Activated CD8-positive, alpha-beta T cell treated with anti-CD3 and anti-CD28 coated beads for 36 hours (primary cell): ENCODE measurements at places on chromosomes 13 and 19.

- H3K4me1 ChIP-seq = no peaks in the 10 kb centered on the region
- DNase-seq = no peak
- H3K27me3 ChIP-seq = no peaks in the 10 kb centered on the region
- no peak overlapping the region for H3K4me3 ChIP-seq
Observed at GRCh38 chr13:47216176-47216822, 319.4 kb upstream of the HTR2A start.

DNA sequence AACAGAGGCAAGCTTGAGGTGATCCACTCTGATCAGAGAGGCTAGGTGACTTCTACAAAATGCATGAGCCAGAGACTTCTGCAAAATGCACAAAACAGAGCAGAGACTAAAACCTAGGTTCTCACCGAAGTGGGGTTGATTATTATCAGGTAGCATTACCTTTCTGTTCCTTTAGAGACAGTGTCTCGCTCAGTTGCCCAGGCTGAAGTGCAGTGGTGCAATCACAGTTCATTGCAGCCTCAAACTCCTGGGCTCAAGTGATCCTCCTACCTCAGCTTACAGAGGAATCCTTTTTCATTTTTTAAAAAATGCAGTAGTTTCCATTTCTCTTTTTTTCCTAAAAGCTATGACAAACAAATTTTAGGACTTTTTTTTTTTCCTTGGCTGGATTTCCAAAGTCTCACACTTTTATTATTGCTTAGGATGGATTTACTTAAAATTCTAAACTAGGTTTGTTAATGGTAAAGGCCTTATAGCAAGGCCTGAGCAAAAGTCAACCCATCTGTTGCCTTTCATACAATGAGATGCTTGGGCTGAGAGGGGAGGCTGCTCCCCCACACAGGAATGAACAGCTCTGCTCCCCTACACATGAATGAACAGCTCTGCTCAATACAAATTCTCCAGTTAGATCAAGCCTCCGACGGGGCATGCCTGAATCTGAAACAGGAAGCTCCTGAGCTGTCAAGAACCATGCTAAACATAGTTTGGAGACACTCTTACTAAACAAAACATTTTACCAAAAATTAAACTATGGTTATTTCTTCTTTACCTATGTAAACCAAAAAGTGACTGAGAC, 18.8 kb upstream of the TNFRSF19 start:
- H3K4me3 ChIP-seq = no peak overlapping the region
- DNase-seq = no peak
- peaks cover 23% of the 10 kb centered on the region for H3K27me3 ChIP-seq
- H3K36me3 ChIP-seq = no peaks in the 10 kb centered on the region

- H3K27ac ChIP-seq = no peak overlapping the region
- DNase-seq = no peak
- no peaks in the 10 kb centered on the region for H3K27me3 ChIP-seq
Observed at GRCh38 chr13:47454986-47455385, 546.1 kb downstream of the SUCLA2 start.

- H3K27me3 ChIP-seq = no peaks in the 10 kb centered on the region
- peak overlapping the region; percentile 96 for H3K27ac ChIP-seq
- H3K4me1 ChIP-seq = peaks cover 22% of the 10 kb centered on the region
- peaks cover 15% of the 10 kb centered on the region for H3K36me3 ChIP-seq
- no peak overlapping the region for H3K4me3 ChIP-seq
- DNase-seq = peak; percentile 50
Observed at GRCh38 chr19:48724796-48725753, 5.5 kb upstream of the MAMSTR start.

GRCh38 chr19:11091703-11092153, 2.5 kb downstream of the LDLR start:
- no peaks in the 10 kb centered on the region for H3K27me3 ChIP-seq
- peaks cover 55% of the 10 kb centered on the region for H3K36me3 ChIP-seq
- peaks cover 55% of the 10 kb centered on the region for H3K4me1 ChIP-seq
- H3K4me3 ChIP-seq = peak overlapping the region; percentile 92
- peak overlapping the region; percentile 88 for H3K27ac ChIP-seq
- peak; percentile 55 for DNase-seq

GRCh38 chr19:35992907-35993765, 1.9 kb upstream of the SDHAF1 start:
- H3K27ac ChIP-seq = no peak overlapping the region
- H3K4me1 ChIP-seq = peaks cover 25% of the 10 kb centered on the region
- DNase-seq = no peak
- no peak overlapping the region for H3K4me3 ChIP-seq
- H3K36me3 ChIP-seq = peaks cover 14% of the 10 kb centered on the region
